ENCODE measurements at places on chromosomes 7 and 10. TPM values are rescaled to one million over a fixed set of nuclear protein-coding genes. Genes with fewer than 3 reads are reported as not detected.

DNA sequence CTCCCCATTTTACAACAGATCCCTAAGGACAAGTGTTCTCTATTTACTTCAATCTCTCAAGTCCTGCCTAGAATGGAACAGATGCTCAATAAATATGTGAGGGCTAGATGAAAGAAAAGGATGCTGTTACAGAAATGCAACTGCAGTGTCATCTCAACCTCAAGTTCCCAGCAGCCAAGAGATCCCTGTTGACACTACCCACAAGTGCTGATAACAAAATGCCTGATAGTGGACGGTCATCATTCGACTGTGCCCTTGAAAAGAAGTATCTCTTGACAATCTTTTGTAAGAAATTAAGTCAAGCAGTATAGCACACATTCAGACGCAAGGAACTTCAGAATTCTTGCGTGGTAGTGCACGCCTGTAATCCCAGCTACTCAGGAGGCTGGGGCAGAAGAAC, 133.2 kb downstream of the PARD3 start:
- no peak for DNase-seq

DNA sequence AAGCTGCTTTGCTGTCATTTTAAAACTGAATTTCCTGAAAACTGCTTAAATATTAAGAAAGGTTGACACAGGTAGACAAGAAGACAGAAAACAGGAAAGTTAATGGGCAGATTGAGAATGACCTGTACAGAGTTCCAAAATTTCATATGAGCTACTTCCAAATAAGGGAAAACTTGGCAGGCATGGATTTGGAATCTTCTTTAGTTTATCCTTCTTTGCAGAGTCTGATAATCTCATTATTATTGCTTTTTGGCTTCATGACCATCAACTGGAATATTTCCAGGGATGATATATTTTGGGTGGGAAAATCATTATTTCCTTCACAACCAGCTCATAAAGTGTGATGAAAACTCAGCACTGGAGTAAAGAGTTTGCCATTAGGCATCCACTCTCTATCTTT, 346.5 kb upstream of the NPVF start:
- DNase-seq = no peak

- peak; percentile 31 for DNase-seq
Measured at GRCh38 chr10:78896159-78896928, 172.4 kb upstream of the ZMIZ1 start.

GRCh38 chr7:157782041-157782440, 445.2 kb downstream of the DNAJB6 start:
- DNase-seq = no peak

Gene TRIL
- 1.6 TPM for total RNA-seq

DNA sequence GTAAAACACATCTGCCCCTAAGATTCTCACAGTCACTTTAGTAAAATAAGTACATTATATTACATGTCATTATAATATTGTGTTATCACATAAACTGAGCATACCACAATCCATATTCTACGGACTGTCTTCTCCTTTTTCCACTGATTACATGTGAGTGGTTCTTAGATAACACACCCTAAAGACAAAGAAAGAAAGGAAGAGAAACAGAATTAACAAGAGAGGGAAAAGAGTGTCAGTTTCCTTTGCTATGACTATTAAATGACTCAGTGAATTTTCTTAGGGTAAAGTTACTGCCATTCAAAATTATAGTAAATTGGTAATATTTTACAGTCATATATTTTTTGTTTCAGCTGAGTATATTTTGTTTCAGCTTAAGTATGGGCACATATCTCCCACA, 268.3 kb downstream of the TWIST1 start:
- DNase-seq = no peak

DNA sequence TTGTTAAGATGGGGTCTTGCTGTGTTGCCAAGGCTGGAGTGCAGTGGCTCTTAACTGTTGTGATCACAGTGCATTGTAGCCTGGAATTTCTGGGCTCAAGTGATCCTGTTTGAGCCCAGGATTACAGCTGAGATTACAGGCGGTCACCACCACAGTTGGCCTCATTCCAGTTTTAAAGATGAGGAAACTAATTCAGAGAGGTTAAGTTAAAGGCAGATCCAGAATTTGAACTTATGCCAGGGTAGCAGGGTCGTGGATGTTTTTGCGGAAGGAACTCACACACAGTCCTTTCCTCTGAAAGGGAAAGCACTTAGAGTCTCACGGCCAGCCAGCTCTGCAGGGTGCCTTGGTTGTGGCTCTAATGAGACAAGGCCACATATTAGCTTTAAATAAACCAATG, 84.7 kb downstream of the MMRN2 start:
- no peak for DNase-seq

DNA sequence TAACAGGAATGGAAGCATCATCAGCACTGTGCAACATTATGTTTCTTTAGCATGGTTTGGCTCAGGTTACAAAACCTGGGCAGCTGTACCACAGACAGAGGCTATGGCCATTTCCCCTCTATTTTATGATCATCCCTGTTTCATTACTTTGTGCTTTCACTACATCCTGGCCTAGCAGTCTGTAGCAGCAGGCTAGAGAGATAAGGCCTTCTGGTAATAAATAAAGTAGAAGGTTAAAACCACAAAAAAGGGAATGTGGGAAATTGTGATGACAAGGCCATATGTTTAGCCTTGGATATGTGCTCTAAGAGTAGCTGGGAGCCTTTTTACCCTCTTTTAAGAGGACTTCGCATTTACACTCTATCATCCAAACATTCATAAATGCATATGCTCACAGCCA, 266.2 kb upstream of the PHF14 start:
- DNase-seq = no peak

DNA sequence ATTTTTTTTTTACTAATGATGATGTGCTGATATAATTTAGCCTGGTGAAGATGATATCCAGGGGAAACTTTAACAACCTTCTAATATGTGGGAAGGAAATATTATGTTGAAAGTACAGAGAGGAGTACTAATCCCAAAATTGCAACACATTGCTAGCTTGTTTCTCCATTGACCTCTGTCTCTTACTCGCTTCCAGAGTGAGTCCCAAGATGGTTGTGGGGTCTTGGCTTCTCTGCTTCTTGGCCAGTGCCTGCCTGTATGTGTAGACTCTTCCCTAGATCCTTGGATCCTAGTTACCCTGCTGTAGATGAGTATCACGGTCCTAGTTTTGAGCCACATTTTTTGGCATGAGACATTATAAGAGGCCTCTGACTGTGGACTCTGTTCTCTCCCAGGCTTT, 17.5 kb downstream of the BMPER start:
- DNase-seq = no peak

- peak; percentile 36 for DNase-seq
Measured at GRCh38 chr10:78341953-78342614, 308.4 kb downstream of the RPS24 start.

Gene ANKRD30A
- not detected for total RNA-seq

Gene NUDCD3
- total RNA-seq = 131 TPM

GRCh38 chr7:72492461-72493065, 80.4 kb upstream of the CALN1 start:
- no peak for DNase-seq
